Astrocyte (in vitro differentiated cells and primary cell): ENCODE measurements at places on chromosomes 7 and 10. TPM values are rescaled to one million over a fixed set of nuclear protein-coding genes. Genes with fewer than 3 reads are reported as not detected.

DNA sequence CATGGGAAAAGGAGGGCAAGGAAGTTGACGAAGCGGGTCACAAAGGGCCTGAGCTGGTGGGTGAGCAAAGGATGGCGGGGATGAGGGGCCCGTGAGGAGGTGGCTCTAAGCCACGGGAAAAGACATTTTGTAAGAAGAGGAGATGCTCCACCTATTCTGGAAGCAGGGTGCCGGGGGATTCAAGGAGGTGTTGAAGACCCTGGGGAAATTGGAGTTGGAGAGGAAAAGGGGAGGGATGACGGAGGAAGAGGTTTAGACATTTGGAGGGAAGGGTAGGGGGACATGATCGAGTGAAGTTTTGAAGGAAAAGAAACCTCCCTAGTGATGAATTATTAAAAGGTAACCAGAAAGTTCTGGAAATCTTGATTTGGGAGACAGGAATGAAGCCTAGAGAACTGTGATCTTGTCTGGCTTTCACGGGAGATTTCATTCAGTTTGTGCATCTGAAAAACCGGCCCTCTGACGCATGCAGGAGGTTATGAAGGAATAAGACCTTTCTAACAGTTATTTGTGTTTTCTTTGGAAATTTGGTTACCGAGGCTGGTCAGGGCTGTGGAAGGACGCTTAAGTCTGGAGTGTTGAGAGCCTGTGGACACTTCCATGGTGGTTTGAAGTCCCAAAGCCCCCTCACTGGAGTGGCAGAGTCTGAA, 1.4 kb downstream of the SMO start:
- no peak for DNase-seq

TEX47 gene
- total RNA-seq, result not detected in 2 replicates

ASZ1 gene
- total RNA-seq, result not detected in 2 replicates

GRCh38 chr10:128125416-128125943, 743 bp downstream of the MKI67 start:
- no peak for DNase-seq

DNA sequence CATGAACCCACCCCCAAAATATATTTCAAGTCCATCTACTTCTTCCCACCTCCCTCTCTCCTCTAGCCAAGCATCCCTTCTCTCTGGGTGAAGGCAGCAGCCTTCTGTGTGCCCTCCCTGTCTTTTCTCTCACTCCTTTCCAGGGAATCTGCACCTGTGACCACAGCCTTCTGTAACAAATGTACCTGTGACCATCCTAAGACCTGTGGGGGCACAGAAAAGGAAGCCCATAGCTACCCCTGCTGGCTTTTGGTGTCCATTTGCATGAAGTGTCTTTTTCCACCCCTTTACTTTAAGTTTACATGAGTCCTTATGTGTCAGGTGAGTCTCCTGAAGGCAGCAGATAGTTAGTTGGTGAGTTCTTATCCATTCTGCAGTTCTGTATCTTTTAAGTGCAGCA, 2.0 kb upstream of the TBXAS1 start:
- DNase-seq, result no peak

SPDYE2 gene
- total RNA-seq, result not detected in 2 replicates

SPAM1 gene
- not detected in 2 replicates for total RNA-seq

GRCh38 chr7:21169667-21170580, 258.0 kb upstream of the SP4 start:
- DNase-seq, result no peak

LIPK gene
- not detected in 2 replicates for total RNA-seq

KLLN gene
- total RNA-seq, result 1.4 and 1.5 TPM in 2 replicates

DNA sequence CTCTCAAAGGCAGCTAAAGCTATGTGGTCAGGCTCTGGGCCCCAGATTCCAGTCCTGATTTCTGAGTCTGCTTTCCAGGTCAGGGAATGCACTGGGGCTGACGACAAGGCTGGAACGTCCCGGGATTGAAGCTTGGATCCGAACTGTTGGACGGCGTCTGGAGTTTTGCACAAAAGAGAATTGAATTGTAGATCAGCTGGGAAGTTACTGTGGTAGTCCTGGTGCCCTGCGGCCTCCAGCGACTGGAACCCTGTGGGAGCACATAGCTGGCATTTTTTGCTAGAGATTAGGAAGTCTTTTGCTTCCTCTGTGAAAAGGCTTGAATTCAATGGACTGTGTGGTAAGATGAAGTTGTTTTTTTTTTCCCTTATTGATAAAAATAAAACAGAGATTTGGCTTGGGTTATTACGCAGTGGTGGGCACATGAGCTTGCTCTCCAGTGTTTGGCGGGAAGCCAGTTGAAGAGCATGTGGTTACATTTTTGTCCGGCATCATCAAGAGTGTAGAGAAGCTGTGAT, at the start of gene HK1:
TSS of gene HK1 (plus strand) at position 51 of the 518 bp plus-strand sequence.
- peak; percentile 65 for DNase-seq

DNA sequence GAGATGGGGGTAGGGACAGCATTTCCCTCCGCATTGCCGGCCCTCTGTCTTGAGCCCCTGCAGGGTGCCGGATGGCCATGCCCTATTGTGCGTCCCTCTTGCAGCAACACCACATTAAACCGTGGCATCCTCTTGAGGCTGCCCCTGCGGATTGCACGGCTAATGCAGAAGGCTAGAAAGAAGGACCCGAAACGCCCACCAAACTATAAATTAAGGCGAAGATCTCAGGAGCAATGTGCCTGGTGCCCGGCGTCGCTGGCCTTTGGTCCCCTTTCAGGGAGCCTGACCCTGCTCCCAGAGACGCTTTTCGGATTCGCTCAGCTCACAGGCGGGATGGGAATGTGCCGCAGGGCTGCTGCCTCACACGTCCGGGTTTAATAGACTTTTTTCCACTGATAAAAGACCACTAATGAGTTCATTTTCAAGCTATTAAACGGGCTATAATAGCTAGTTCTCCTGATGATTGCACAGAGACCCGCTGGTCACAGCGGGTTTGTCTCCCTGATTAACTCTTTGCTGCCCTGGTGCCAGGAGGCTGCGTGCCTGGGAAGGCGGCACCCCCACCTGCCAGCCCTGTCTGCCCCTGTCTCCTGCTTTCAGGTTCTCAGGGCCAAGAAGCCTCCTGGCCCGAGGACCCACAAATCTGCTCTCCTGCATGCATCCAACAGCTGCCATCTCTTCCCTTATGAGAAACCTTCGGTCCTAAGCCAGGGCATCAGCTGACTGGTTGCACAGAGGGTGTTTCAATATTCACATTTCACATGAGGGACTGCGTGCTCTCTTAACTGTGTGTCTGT, 128.3 kb downstream of the ADARB2 start:
- no peak for DNase-seq
